ENCODE measurements at places on chromosomes 11 and 22.

GRCh38 chr11:16030664-16031063, 325.7 kb downstream of the SOX6 start:
- DNase-seq: no peak

DNA sequence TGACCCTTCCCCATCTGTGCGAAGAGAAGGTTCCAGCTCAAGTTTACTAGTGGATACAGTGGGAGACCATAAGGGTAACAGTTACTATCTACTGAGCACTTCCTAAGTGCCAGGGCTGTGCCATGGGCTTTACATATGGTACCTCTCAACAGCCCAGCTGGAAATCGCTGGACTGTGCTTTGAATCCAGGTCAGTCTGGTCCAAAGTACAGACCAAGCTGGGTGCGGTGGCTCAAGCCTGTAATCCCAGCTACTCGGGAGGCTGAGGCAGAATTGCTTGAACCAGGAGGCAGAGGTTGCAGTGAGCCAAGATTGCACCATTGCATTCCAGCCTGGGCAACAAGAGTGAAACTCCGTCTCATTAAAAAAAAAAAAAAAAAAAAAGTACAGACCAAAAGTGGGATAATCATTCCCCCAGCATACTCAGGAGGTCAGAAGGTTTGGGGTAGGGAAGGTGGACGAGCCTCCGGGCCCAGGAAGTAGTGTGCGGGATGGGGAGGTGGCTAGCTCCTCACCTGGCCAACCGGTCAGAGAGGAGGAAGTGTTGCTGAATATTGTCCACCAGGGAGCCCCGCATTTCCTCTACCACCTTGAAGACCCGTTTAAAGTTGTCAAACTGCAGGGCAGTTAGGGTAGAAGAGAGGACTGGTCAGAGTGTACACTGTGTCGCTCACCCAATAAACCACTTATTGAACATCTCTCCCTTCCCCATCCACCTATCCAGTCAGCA, 2.3 kb downstream of the FIBP start:
- no peak for DNase-seq

DNA sequence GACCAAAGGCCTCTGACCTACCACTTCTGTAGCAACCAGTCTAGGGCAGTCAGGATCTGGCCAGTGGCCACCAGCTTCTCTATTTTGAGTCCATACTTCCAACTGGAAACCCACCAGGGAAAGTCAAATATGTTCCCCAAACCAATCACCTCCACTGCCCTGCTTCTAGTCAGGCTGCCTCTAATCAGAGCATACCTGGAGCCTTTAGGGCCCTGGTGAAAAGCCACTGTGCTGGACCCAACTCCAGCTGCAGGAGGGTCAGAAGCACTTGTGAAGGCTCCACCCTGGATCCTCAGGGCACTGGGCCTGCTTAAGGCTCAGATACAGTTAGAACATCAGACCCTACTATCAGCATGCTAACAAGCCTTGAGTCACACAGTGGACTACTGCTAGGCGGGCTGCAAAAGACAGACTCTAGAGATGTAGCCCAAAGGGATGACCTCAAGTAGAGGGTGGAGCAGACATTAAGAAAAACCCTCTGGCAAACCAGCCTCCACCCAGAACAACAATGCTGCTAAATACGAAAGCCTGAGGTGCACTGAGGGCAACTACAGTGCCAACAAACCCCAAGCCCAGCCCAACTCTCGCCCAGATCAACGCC, 69.2 kb downstream of the DGCR2 start:
- DNase-seq: no peak

DNA sequence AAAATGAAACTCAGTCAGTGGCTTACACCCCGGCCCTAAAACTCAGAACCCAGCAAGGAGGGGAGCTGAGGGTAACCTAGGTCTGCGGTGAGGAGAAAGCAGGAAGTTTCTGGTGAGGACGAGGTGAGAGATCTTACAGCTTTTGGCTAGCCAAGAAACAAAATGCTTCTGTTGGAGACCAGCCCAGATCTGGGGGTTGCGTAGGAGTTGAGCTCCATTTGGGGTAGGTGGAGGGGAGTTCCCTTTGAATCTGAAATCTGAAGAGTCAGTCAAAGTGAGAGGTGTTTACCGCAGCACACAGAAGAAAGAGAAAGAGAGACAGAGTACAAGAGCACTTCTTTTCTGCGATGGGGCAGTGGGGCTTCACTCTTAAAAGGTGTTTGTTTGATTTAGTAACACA, 29.6 kb downstream of the EHF start:
- no peak for DNase-seq

DNA sequence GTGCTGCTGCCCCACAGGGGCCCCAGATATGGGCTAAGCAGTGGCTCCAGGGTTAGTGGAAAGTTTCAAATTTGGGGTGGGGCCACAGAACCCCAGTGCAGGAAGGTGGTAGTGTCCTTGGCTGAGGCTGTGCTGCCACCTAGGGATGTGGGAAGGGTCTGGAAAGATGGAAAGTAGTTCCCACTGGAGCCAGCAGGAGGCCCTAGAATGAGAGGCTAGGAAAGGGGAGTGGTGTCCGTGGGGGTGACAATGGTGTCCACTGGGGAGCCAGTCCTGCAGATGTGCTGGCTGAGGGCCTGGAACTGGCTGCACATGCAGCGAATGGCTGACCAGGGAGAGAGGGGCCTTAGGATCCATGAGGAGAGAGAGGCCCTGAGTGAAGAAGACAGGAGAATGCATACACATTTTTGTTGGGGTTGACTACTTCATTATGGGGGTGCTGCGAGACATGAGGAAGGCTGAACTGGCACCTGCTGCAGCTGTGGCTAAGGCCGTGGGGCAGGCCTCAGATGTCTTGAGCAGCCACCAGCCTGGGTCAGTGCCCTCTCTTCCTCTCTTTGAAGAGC, 21.1 kb downstream of the RFPL3 start:
- DNase-seq: no peak

DNA sequence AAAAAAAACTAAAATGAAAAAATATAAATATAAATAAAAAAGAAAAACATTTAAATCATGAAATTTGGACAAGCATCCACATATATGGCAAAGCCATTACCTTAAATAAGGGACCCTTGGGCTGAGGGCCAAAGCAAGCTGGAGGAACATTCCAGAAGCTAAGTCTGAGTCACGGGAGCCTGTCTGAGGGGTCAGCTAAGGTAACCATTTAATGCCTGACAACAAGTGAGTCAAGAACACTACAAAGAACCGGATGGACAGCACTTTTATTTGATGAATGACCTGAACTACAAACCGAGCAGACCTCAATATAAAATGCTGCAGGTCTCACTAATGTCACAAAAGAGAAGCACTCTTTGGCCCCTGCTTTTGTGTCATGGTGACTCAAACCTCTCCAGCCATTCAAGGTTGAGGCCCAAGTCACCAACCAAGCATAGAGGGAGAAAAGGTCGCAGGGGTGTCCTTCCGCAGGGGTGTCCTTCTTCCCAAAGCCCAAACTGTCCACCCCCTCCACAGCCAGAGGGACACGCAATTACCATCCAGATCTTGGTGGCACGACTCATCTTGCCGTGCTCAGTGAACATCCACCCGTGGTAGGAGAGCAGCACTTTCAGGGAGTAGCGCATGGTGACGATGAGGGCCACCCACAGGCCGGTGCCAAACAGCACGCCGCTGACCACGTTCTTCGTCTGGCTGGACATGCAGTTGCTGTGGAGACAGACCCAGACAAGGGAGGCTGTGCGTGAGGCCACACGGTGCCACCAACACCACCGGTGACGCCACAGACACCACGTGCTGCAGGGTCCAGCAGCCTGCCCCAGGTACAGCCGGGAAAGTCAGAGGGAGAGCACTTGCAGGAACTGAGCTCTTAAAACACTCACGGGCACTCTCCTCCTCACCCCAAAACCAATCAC, 34.5 kb downstream of the CPT1A start:
- no peak for DNase-seq

DNA sequence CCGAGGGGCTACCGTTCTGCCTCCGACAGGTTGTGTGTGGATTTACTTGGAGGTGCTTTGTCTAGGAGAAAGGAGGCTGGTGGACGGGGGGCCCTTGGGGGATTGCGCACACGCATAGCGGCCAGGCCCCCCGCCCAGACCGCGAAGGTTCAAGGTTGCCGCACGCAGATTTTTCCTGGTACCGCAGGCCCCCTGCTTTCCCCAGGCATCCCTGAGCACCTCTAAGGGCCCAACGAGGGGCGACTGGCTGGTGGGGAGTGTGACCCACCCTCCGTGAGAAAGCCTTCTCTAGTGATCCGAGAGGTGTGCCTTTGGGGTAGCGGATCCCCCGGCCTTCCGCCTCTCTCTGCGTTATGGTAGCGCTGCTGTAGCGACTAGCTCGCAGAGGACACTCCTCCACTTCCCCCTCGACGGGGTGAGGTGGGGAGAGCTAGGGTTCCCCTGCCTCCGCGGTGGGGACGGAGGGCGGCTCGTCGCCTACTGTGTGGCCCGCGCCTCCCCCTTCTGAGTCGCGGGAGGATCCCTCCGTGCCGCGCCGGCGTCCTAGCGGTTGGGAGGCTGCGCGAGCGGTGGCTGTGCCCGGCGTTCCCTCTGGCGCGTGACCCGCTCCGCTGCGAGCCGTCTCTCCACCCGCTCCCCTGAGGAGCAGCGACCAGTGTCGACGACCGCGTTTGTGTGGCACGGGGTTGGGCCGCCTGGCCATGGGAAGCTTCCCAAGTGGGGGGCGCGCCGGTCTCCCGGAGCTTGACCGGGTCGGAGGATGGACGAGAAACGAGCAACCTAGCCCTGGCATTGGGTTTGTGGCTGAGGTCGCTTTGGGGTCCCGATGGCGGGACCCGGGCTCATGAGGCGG, 3900.0 kb upstream of the OR11H1 start:
- no peak for DNase-seq

- no peak for DNase-seq
These were observed 94.3 kb upstream of the ARHGAP42 start for GRCh38 chr11:100592619-100593260.

DNA sequence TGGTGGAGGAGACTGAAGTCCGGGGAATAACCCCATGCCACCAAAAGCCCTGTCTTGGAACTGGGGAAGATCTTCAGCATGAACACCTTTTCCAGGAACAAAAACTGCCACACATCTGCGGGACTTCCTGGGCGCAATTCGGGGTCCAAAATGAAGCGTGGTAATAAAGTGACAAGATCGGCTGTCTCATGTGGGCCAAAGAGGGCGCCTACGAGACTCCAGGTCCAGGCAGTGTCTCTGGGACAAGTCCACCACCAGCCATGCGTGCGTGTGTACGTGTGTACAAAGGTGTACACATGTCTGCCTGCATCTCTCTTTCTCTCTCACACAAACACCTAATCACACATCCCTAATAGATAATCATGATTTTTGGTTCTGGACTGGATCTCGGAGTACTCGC, 8.9 kb upstream of the MYBPC3 start:
- no peak for DNase-seq

- DNase-seq: no peak
These were observed 9.5 kb upstream of the ACR start for GRCh38 chr22:50728523-50728931.

DNA sequence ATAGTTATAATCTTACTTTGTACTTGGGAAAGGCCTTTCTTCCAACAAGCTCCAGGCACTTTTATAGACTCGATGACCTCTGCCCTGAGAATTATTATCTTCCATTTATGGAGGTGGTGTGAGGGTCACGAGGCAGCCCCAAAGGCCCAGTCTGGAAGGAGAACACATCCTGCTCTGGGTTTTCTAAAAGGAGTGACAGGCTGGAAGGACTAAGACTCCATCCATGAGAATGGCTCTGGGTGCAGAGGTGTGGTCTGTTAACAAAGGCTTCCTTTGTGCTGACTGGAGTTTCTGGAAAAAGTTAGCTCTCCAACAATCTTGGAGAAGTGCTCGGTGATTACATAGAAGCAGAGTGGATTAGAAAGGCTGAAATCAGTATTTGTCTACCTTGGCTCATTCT, 74.7 kb upstream of the SESN3 start:
- DNase-seq: no peak

DNA sequence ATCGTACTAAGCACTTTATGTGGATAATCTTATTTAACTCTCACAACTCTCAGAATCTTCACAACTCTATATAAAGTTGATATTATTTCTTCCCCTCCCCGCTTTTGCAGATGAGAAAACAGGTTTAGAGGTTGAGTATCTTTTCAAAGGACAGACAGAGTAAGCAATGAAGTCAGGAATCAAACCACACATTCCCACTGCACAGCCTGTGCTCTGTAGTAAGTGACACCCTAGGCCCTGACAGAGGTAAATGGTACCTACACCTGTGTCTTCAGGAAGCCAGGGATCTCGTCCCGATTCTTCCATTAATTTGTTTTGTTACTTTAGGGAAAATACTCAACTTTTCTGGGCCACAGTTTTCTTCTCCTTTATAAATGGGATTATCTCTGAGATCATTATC, 172.5 kb upstream of the MTMR2 start:
- no peak for DNase-seq

- DNase-seq: no peak
These were observed 10.9 kb downstream of the TST start for GRCh38 chr22:37008365-37008764.

DNA sequence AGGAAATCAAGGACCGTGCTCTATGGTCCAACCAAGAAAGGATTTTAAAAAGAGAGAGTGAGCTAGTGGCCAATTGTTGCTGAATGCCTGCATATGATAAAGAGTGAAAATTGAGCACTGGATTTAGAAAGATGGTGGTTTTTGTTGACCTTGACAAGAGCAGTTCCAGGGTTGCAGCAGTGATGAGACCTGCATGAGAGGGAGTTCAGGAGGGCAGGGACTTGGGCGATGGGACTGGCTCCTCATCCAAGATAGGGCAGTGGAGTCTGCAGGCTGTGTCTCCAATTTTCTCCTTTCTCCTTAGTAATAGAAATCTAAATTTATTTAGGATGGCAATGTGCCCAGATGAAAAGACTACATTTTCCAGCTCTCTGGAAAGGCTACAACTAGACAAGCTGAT, 94.0 kb upstream of the B3GAT1 start:
- no peak for DNase-seq

DNA sequence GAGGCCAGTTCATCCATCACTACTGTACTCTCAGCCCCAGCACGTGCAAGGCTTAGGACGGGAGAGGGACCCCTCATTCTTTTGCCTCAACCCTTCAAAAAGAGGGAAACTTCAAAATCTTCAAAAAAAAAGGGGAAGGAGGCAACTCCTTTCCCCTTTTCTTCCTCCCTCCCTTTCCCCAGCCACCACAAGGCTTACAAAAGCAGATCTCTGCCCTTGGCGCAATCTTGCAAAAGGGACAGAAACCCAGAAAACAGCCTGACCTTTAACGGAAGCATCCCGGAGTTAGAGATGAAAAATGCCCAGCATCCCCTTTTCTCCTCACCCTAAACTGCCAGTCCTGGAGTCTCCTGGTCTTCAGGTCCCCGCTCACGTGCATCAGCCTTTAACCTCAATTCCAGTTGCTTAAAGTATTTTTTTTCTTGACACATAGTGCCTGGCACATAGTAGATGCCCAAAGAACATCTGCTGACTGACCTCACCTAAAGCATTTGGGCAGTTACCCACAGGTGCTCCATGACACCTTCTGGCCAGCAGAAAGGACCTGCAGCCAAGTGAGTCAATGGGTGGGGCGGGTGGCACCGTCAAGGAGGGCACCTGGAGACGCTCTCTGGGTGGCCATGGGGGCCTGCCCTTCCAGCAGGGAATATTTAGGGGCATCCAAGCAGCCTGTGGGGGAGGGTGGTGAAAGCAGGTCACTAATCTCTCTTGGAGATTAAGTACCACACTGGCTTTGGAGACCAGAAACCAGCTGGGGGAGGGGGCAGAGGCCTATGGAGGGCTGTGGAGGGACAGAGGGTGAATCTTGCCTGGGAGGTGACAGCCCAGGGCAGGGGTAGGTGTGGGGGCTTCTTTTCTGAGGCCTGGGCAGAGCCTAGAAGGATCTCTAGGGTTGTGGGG, 16.3 kb downstream of the NECTIN1 start:
- no peak for DNase-seq

Measured in cerebellar nuclear complex (tissue), 1 donor.